CD14-positive monocyte (primary cell): ENCODE measurements at places on chromosomes 13 and 19.

- DNase-seq: no peak
Measured at GRCh38 chr13:112967686-112968379, 1.2 kb upstream of the MCF2L start.

- DNase-seq: no peak
Measured at GRCh38 chr13:71624653-71625600, 242.1 kb downstream of the DACH1 start.

DNA sequence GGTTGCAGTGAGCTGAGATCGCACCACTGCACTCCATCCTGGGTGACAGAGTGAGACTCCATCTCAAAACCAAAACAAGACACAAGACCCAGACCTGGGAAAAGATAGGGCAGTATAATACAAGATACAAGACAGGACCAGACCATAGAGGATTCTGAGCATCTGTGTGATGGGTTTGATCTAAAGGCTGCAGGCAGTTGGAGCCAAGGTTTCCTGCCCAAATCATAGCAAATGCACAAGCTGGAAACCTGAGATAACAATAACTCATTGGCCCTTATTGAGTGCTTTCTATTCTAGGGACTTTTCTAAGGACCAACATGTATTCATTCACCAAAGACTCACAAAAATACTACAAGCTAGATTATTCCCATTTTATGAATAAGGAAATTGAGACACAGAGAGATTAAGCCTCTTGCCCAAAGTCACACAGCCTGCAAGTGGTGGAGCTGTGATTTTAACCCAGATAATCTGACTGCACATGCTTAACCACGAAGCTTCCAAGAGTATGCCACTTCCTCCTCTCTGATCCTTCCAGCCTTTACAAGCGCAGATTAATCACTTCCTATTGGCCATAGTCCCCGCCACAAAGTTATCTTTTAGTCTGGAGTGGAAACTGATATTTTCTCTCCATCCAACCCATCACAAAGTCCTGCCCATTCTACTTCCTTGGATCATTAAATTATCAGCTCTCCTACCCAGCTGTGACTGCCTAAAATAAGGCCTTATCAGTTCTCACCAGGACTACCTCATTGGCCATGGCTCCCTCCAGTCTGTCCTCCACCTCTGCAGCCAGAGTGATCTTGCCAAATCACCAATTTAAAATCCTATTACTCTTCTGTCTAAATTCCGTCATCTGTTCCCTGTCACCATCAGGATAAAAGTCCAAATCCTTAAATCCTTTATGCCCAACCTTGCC is 147.2 kb downstream of the FLT1 start:
- DNase-seq: peak; percentile 22

GRCh38 chr13:32645854-32646253 is 59.6 kb downstream of the PDS5B start:
- DNase-seq: no peak

DNA sequence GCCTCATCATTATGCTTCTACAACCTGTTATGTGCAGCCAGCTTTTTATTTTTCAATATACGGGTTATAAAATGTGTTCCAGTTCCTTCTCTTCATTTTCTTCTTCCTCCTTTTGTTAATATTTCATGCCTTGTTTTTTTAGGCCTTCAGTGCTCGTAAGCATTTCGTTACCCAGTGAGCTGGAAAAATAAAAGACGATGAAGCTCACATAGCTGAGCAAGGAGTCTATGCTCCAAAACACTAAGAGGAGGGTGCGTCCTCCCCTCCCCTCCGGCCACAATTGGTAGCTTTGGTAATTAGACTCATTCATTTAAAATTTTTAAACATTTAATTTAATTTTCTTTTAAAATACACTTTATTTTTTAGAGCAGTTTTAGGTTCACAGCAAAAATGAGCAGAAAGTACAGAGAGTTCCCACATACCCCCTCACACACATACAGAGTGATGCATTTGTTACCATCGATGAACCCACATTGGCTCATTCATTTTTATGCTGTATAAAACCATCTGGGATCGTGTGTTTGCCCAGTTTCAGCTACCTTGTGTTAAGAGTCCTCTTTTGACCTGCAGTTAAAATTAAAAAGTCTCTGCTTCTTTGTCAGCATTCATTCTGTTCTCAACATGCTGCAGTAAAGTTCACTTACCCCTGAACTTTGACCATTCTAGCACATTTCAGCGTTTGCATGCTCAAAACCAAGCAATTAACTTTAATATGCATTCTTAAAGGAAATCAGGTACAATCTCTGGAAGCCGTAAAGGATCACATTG is 223.9 kb downstream of the LACC1 start:
- DNase-seq: no peak

DNA sequence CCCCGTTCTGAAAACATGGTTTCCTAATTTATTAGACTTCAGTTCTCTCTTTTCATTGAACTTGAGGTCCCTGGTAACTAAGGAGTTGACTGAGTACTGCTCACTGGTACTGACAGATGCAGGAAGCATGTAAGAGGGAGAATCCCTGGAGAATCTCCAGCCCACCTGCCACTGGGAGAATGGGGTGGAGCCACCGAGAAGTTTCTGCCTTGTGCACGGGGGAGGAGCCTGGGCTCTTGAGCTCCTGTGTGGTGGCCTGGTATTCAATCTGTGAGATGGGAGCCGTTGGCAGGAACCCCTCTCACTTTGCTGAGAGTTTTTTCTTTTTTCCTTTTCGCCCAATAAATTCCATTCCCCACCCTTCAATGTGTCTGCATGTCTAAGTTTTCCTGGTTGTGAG is 13.2 kb upstream of the AKAP11 start:
- DNase-seq: no peak

DNA sequence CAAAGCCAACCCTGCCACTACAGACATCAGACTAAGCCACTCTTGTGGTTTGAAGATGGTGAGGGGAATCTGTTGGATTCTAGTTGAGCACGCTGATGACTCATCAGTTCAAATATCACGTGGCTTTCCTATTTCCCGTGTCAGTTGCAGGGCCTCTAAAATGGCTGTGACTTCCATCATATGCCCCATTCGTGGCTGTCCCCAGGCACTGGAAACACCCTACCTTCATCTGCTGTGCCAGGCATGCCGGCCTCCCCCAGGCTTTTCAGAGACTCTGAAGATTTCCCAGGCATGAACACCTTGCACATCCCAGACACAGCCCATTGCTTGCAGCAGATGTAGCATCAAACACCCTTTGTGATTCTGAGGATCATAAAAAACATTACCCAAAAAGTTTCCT is 659.9 kb downstream of the UQCRFS1 start:
- DNase-seq: no peak

DNA sequence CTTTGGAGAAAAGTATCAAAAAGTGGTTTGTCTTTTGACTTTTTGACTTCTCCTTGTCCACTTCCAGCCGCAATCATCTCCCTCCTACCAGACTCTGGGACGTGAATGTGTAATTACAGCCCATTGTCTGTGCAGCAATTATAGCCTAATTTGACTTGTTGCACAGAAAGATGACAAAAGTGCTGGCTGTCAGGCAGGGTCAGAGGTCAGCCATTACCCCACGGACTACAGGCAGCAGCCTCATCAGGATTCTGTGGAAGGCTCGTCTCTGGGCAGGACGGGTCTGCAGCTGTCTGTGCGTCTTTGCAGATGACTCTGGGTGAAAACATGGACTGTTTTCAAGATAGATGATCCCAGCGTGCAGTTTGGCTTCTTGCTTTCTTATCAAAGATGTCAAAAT is 102.2 kb upstream of the EDNRB start:
- no peak for DNase-seq

GRCh38 chr19:47296036-47296435 is 13.6 kb upstream of the C5AR1 start:
- peak; percentile 77 for DNase-seq

- no peak for DNase-seq
Measured at GRCh38 chr13:110387451-110388107, 80.5 kb downstream of the COL4A2 start.

GRCh38 chr13:110716247-110716515 is 2.7 kb downstream of the ING1 start:
- peak; percentile 12 for DNase-seq

DNA sequence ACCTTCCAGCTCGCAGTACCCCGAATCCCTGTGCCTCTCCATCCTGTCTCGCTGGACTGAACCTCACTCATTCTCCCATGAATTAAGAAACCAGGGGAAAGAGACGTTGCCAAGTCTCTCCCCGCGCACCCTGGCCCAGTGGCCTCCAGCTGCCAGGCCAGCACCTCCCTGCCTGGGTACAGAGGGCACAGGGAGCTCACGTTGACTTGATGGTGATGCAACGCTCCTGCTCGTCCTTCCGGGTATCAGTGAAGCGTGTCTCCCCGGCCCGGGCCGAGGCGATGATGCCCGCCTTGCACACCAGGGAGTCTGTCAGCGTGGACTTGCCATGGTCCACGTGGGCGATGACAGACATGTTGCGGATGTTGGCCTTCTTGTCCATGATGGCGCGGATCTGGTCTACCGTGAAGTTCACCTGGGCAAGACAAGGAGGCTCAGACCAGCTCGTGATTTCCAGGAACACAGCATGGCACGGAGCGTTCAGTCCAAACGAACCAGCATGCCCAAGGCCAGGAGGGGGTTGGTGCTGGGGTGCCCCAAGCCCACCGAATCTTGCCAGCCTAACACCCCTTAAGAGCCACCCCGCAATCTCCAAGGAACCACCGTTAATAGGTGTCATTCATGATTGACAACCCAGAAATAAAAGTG is 1.2 kb downstream of the EEF2 start:
- DNase-seq: peak; percentile 41

DNA sequence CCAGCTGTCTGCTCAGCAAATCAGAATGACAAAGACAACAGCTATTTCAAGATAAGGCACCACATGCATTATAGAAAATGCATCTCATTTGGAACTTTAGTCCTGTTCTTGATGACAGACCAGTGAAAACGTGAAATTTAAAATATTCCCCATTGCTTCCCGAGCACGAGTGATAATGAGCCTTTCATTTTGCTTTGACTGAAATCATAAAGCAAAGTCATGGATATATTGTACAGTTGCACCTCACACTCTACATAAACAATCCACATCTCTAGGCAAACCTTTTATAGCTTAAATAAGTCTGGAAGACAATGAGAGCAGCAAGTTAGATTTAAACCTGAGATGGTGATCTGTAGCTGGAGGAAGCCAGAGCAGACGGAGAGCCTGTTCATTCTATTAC is 79.1 kb downstream of the FAM216B start:
- no peak for DNase-seq

- DNase-seq: peak; percentile 62
Measured at GRCh38 chr19:51124729-51125128, at the start of gene SIGLEC9. SIGLEC9 (plus strand) TSS chr19:51124906; CDS start chr19:51124975, 69 bp downstream.

- no peak for DNase-seq
Measured at GRCh38 chr19:29370276-29370675, 155.5 kb upstream of the VSTM2B start.

- DNase-seq: no peak
Measured at GRCh38 chr13:100836711-100837110, 162.1 kb upstream of the TMTC4 start.

DNA sequence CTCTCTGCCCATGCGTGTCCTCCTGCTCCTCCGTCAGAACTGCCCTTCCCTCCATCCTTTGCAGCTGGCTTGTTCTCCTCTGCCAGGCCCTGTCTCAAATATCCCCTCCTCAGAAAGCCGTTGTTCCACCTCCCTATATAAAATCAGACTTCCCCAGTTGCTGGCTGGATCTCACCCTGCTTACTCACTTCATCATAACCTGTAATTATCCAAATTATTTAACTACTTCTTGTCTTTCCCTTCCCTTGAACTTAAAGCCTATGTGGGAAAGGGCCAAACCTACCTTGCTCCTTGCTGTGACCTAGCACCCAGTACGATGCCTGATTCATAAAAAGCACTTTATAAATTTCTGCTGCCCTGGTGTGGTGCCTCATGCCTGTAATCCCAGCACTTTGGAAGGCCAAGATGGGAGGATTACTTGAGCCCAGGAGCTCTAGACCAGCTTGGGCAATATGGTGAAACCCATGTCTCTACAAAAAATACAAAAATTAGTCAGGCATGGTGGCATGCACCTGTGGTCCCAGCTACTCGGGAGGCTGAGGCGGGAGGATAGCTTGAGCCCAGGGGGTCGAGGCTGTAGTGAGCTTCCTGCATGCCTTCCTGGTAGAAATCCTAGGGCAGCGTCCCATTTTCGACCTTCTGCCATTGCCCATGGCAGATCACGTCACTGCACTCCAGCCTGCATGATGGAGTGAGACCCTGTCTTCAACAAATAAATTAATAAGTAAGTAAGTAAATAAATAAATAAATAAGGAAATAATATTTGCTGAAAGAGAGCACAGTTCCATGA is 39.5 kb upstream of the ZNF536 start:
- no peak for DNase-seq

DNA sequence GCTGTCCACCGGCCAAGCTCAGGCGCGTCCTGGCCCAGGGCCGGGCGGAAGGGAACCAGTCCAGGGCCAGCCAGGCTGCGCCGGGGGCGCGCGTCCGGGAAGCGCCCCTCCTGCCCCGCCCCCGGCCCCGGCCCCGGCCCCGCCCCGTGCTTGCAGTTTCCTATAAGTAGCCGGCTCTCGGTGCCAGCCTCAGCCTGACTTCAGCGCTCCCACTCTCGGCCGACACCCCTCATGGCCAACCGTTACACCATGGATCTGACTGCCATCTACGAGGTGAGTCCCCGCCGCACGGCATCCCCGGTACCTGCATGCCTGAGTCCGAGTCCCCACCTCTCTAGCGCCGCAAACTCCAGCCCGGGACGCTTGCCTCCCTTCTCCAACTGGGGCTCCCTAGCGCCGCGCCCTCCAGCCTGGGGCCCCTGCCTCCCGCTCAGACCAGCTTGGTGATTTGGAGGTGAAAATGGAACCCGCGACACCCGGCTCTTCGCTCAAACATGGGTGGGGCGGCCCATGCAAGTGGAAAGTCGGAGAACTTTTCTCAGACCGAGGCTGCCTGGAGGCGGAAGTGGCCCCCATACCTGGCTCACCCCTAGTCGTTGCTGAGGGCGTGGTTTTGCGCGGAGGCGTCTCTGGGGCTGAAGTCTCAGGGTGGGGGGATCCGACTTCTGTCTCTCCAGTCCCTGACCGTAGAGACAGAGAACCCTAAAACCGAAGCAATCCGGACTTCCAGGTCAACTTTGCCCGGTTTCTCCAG is at the start of gene ZFP36:
Gene ZFP36, plus strand, starts transcription at position 192 of the 754 bp plus-strand sequence. Its CDS starts 58 bp downstream, at position 250.
- DNase-seq: peak; percentile 98

DNA sequence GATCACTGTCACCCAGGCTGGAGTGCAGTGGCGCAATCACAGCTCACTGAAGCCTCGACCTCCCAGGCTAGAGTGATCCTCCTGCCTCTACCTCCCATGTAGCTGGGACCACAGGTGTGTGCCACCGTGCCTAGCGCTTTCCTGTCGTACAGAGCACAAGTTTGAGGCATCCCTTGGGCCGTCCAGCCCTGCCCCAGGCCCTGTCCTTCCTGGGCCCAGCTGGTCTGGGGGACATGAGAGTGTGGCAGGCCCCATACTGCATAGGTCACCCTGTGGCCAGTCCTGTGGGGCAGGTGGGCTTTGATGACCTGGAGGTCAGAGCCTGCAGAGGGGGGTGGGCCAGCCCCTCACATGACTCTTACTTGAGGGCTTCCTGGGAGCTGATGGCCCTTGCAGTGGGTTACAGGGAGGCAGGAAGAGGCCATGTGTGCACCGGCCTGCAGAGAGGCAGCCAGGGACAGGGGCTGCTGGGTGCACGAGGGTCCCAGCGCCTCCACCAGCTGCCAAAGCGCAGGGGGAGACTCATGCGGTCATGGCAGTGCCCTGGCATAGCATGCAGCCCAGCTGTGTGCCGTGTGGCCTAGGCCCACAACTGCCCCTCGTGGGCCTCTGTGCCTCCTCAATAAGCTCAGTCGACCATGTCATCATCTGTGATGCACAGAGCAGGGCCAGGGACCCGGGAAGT is 61.4 kb downstream of the KDM4B start:
- no peak for DNase-seq

- no peak for DNase-seq
Measured at GRCh38 chr13:91328726-91329125, 18.8 kb upstream of the MIR17HG start.
